ENCODE measurements at places on chromosomes 3 and 15. TPM values are rescaled to one million over a fixed set of nuclear protein-coding genes. Genes with fewer than 3 reads are reported as not detected.

Gene DPPA2
- total RNA-seq = not detected

Gene ROPN1
- not detected for total RNA-seq

Gene PLA2G4B
- total RNA-seq = 3.7 TPM

Gene PARP6
- 60.2 TPM for total RNA-seq

Gene C3orf22
- total RNA-seq = not detected

Gene CERS3
- 0.74 TPM for total RNA-seq

Gene LCTL
- total RNA-seq = under 0.01 TPM

Gene VGLL3
- 2.0 TPM for total RNA-seq

Gene PLSCR4
- total RNA-seq = 6.4 TPM

Gene ADAMTS17
- 6.1 TPM for total RNA-seq

Gene CATSPER2
- 4.2 TPM for total RNA-seq

Gene DUOX1
- not detected for total RNA-seq

Gene ESYT3
- 0.74 TPM for total RNA-seq

Gene MAGEL2
- 2.0 TPM for total RNA-seq

Gene MLF1
- total RNA-seq = 18.7 TPM

Gene WDR76
- total RNA-seq = 10.8 TPM

Gene PDZRN3
- total RNA-seq = 28.0 TPM

Gene TTLL13
- under 0.01 TPM for total RNA-seq

Gene RHOA
- 104 TPM for total RNA-seq

Gene LPP
- 8.6 TPM for total RNA-seq

Gene SLC22A13
- total RNA-seq = under 0.01 TPM

Data from temporal lobe (tissue), 4 donors.